Activated CD8-positive, alpha-beta memory T cell treated with anti-CD3 and anti-CD28 coated beads, Interleukin-2, amount 50 U/mL, for 4 hours (primary cell): ENCODE measurements at places on chromosomes 1 and 21.

GRCh38 chr1:198220428-198220827 is 63.6 kb downstream of the NEK7 start:
- DNase-seq = no peak

- no peak for DNase-seq
Measured at GRCh38 chr1:226309398-226310244, 657 bp upstream of the LIN9 start.

DNA sequence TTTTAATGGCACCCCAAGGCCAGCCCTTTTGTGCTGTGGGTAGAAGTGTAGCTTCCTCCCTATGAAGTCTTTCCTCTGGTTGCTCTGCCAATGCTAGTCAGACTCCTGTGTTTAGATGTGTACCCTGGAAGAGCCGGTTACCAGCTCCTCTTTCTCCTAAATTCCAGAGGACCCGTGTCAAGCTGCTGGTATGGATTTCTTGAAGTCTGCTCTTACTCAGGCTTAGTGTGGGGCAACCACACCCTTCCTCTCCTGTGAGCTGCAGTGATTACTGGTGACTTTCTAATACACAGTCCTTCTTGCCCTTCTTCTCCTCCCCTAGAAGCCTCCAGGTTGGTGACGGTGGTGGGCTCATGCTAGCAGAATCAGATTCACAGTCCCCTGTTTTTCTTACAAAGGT is 74.1 kb upstream of the AKT3 start:
- no peak for DNase-seq

DNA sequence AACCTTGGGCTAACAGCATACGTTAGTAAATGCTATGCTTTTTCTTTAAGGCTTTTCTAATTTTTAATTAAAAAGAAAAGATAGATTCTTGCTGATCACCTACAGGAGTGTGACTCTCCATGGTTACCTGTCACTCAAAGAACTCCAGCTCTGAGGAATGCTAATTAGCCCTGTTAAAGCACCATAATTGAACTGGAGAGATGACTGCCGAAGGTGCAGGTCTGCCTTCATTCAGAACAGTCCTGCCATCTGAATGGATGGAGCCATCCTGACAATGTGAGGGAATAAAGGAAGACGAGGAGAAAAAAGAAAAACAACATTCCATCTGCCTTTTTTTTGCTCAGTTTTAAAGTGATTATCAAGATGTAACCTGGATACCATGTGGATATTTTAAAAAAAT is 94.6 kb downstream of the ATP6V1G3 start:
- DNase-seq = no peak

DNA sequence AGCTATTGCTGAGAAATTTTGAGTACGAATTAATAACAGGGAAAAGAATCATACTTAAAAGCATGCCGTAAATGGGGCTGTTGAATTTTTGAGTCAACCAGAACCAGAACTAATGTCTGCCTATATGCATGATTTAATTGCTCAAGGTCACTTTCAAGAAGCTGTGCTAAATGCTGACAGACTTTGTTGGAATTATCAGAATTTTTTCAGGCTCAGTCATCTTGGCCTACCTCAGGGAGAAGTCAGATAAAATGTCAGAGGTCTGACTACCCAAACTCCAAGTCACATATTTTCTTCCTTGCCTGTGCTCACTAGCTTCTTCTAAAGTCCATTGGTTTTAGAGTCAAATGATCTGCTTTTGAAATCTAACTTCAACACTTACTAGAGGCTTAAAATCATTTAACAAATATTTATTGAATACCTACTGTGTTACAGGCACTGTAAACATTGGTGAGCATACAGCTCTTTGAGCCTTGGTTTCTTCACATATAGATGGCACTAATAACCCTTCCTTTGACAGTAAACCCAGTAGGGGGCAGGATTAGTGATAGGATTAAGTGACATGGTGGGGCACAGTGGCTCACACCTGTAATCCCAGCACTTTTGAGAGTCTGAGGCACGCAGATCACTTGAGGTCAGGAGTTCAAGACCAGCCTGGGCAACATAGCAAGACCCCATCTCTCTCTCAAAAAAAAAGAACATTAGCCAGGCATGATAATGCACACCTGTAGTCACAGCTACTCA is 121.2 kb upstream of the SLC44A3 start:
- DNase-seq = no peak

DNA sequence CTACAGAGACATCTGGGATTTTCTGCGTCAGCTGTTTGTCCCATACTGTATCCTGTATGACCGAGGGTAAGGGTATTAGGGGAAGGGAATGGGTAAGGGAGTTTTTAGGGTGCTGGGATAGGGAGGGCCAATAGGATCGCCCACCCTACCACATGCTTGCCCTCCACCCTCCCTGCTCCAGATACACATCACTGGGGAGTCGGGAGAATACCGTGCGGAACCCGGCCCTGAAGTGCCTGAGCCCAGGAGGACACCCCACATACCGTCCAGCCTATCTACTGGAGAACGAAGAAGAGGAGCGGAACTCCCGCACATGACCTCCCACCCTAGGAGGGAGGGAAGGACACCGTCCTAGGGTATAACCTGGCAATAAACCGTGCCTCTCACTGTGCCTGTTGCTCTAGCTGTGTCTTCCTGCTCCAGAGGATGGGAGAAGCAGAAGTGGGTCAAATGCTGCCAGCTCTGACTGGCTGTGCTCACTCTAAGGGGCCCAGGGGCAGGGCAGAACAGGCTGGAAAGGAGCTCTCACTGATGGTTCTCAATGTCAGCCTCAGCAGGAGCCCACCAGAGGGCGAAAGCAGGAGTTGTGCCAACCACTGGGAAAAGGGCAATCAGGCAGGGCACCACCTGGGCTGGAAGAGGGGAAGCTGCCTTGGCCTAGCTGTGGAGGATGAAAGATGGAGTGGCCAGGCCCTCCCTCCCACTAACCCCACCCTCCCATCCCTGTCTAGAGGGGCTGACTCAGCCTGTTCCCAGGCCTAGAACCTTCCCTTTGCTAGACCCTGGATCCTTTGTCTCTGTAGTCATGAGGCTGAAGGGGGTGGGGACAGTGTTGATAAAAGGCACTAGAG is 440 bp upstream of the LENEP start:
- DNase-seq = no peak

- no peak for DNase-seq
Measured at GRCh38 chr1:24202987-24203386, 15.9 kb upstream of the IFNLR1 start.

DNA sequence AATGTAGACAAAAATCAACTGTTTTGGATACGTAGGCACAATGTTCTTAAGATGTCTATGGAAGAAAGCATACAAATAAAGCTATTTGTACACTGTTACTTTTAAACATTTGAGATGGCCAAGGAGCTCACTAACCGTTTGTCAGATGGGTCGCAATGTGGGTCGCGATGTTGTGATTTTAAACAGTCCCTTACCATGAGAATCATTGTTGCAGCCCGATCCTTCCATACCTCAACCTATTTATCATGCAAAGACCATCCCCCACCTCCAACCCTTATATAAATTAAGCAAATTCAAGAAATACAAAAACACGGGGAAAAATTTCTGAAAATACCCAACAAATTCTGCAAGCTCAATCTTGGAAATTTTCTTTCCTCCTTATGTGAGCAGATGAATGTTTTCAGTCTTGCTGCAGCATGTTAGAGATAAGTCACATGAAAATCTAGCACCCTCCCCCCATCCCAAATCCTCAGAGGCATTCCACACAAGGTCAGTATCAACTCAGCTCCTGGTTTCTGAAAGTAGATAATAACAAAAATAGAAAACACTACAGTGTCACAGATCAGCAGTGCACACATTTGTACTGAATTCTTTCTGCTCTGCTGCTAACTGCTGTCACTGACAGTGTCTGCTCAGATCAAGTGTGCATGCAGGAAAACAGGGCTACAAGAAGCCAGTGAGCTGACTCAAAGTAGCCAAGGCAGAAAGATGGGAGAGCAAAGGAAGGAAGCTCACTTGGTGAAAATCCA is 92.9 kb upstream of the TTC39A start:
- no peak for DNase-seq

DNA sequence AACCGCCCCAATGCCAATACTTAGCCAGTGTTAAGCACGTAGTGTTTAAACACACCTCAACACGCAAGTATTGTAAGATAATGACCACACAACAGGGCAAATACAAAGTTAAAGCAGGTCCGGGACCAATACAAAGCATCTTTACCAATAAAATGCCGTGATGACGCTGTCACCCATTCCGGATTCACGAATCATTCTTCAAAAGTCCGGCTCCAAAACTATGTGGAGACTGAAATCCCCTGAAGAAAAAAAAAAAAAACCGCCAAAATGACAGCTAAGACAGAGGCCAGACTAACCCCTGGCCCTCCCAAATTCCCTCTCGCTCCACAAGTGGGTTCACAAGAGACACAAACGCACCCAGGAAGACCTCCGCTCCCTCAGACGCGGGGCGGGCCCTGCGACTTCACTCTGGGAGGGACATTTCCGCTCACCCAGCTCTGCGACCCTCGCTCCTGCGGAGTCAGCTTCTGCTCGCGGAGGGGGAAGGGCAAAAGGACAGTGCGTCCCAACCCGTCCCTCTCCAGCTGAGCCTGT is 625 bp upstream of the DARS2 start:
- DNase-seq = no peak

- DNase-seq = no peak
Measured at GRCh38 chr1:84365225-84366221, 32.8 kb upstream of the DNASE2B start.

DNA sequence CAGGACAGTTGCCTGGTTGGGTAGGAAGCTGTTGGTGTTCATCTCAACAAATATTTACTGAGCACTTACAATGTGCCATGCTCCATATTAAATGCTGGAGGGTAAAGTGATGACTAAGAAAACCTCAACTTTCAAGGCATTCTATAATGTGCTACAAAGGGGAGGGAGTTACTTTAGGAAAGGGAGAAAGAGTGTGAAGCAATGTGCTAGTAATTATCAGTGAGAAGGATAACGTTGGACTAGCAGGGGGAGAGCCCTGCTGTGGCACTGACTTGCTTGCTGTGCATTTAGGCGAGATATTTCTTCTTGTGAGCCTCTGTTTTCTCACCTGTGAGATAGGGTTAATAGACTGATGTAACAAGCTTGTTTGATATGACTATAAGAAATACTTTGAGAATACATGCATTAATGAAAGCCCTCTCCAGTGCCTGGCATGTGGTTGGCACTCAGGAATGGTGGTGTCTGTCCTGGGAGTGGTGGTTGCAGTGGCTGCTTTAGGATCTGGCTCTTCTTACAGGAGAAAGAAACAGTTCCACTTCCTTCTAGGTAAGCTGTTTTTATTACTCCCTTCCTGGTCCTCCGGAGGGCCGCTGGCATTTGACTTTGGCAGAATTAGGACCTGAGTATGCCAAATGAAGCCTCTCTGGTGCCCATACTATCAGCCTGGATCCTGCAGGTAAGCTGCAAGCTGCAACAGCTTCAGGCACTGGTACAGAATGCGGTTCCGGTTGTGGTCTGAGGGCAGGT is 111.1 kb upstream of the COA6 start:
- no peak for DNase-seq

GRCh38 chr1:27010226-27010994 is 2.2 kb downstream of the TENT5B start:
- DNase-seq = no peak
